Suppressor macrophage treated with lipopolysaccharide for 4 hours (primary cell): ENCODE measurements at places on chromosomes 2 and 18.

DNA sequence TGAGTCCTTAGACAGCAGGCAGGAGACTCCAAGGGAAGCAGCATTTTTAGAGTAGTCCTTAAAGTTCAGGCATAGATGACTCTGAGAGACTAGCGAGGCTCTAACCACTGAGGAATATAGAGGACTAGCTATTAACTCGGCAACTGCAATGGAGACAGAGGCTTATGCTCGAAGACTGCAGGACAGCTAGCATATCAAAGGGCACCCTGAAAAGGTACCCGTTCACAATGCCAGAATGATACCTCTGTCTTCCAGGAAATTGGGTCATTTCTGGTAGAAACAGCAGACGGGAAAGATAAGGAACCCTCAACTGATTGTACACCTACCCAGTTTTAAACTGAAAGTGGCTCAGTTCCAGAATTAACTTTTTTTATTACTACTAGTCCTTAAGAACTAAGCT, 1204.0 kb upstream of the ZEB2 start:
- DNase-seq, result no peak

- DNase-seq, result no peak
These were observed 53.3 kb upstream of the TUBA3E start for GRCh38 chr2:130251535-130251872.

GRCh38 chr2:237673130-237674001, 46.0 kb downstream of the LRRFIP1 start:
- DNase-seq, result peak; percentile 95

DNA sequence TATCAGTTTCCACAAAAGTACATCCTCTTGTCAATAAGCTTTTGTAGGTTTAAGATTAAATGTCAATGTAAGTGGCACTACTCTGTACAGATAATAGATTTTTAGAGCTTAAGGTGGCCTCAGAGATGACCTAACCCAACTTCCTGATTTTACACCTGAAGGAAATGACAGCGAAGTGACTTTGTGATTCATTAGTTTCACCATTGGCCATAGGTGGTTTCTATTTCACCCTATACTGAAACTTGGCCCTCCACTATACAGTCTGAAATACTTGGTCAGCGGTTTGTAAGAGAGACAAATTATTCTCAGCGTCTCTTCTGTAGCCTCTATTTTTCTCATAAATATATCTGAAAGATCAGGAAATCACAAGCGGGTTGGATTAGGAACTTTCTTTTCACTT, 330.4 kb upstream of the FAM98A start:
- DNase-seq, result no peak

DNA sequence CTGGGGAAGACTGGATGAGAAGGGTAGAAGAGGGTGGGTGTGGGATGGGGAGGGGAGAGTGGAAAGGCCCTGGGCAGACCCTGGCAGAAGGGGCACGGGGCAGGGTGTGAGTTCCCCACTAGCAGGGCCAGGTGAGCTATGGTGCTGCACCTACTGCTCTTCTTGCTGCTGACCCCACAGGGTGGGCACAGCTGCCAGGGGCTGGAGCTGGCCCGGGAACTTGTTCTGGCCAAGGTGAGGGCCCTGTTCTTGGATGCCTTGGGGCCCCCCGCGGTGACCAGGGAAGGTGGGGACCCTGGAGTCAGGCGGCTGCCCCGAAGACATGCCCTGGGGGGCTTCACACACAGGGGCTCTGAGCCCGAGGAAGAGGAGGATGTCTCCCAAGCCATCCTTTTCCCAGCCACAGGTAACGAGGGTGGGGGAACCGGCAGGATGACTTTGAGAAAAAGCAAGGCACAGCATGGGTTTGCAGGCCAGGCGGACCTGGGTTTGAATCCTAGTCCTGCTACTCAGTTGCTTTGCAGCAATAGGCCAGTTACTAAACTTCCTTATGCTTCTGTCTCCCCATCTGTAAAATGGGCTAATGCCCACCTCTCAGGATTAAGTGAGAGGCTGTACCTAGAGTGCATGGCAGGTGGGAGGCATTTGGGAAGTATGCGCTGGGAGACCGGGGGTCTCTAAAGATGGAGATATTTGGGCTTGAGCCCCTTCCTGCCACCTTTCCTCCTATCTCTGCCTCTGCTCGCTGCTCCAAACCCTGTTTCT, at the start of gene INHA:
TSS of gene INHA (plus strand) at position 74 of the 765 bp plus-strand sequence. CDS start at position 139, 65 bp downstream.
- no peak for DNase-seq

DNA sequence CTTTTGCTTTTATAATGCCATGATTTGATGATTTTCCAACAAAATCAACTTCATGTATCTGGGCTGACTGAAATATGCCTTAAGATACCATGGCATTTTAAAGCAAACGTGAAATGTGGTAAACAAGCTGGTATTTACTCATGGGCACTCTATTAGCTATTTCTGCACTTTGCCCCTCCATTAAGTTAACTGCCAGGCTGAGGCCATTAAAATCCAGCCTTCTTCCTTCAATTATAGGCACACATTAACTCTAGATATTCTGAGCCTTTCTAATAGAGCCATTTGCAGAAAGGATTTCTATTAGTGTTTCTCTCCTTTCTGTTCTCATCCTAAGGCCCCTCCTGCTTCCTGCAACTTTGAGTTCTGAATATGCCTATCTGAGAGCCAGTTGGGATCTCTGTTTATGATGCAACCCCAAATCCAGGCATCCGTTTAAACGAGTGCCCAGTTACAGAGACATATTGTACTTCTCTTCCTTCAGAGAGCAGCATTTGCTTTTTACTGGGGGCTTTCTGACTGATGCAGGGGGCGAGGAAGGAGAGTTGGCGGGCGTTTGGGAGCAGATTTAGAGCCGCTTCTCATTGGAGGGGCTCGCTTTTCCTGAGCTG, 1.6 kb upstream of the KCNJ3 start:
- DNase-seq, result no peak

GRCh38 chr2:223797037-223797436, 40.3 kb downstream of the AP1S3 start:
- DNase-seq, result no peak

DNA sequence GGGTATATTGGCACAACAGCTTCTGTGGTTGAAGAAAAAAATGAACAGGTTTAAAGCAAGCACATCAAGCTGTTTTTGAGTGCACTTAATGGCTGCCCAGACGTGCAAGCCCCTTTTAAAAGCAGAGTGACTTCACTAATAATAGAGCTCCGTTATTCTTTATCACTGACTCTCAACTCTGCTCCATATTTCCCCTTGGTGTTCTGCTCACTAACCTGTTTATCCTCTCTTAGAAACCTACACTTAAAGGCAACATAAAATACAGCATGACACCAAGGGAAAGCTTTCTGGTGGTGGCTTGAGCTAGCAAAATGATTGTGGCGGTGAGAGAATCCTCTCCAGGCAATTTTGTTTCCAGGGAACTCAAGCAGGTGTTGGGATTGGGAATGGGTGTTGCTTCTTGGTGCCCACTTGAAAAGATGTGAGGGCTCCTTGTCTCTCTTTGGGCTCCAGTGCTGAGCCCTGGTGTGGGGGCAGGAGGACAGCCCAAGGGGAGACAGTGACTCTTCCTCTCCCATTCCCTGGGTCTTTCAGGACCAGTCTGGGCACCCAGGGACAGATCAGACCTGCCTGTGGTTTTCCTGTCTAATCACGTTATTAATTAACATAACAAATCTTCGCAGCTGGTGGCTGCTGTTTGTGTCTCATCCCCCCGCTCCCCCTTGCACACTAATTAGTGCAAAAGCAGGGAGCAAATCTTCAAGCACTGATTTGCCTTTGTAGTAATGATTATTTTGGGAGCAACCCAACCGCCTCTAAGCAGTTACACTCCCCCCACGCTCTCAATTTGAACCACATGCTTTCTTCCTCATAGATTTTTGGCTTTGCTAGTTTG, 289.4 kb upstream of the CXCR4 start:
- no peak for DNase-seq

GRCh38 chr2:85215448-85216401, 82.5 kb downstream of the TCF7L1 start:
- DNase-seq, result no peak

DNA sequence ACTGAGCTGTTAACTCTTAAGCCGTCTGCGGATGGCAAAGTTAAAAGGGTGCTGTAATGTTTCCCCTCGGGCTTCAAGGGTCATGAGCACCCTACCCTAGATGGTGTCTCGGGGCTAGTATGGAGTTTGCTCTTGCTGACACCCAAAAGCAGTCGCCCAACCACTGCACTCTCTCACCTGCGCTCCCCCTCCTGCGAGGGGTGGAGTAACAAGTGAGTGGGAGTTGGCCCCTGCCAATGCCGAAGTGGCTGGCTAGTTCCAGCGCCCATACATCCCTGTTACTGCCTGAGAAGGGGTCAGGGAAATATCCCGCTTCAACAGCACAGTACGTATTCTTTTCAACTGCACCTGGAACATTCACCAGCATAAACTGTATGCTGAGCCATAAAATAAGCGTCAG, 47.5 kb downstream of the FAM117B start:
- DNase-seq, result no peak

DNA sequence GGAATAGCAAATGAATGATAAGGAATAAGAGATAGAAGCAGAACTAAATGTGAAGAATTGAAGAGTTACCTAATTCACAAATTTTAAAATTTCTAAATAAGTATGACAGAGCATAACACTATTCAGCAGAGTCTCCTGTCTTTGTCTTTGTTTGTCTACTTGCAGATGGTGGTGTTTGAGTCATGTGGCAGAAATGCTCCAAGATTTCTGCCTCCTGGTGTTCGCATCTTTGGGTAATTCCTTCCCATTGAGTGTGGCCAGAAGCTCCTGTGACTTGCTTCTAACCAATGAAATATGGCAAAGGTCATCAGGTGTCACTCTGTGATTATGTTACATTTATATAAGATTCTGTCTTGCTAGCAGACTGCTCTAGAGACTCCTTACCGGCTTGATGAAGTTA, 45.6 kb upstream of the GALNT3 start:
- no peak for DNase-seq

- DNase-seq, result no peak
These were observed 87.5 kb downstream of the CCDC85A start for GRCh38 chr2:56271275-56271674.

GRCh38 chr2:216632346-216632951, 771 bp upstream of the IGFBP2 start:
- no peak for DNase-seq

DNA sequence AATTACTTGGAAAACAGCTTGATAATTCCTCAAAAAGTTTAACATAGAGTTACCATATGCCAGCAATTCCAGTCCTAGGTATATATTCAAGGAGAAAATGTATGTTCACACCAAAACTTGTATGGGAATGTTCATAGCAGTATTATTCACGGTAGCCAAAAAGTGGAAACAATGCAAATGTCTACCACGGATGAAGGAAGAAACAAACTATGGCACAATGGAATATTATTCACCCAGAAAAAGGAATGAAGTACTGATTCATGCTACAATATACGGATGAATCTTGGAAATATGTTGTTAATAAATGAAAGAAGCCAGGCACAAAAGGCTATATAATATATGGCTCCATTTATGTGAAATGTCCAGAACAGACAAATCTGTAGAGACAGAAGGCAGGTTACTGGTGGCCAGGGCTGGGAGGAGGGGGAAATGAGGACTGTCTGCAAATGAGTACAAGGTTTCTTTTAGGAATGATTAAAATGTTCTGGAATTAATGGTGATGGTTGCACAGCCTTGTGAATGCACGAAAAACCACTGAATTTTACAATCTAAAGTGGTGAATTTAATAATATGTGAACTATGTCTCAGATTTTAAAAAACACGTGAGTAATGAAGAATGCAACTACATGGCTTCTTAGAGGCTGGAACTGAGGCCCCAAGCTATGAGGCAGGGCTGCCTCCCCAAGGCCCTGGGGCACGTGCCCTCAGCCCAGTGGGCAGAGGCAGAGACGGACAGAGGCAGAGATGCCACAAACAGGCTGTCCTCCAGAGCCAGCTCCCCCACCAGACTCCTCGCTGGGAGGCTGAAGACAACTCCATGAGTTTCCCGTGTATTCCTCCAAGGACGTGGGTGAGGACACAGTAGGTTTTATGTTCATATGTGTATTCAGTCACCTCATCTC, 5.0 kb downstream of the LIMS2 start:
- no peak for DNase-seq
